ENCODE measurements at places on chromosomes 6 and 20.

DNA sequence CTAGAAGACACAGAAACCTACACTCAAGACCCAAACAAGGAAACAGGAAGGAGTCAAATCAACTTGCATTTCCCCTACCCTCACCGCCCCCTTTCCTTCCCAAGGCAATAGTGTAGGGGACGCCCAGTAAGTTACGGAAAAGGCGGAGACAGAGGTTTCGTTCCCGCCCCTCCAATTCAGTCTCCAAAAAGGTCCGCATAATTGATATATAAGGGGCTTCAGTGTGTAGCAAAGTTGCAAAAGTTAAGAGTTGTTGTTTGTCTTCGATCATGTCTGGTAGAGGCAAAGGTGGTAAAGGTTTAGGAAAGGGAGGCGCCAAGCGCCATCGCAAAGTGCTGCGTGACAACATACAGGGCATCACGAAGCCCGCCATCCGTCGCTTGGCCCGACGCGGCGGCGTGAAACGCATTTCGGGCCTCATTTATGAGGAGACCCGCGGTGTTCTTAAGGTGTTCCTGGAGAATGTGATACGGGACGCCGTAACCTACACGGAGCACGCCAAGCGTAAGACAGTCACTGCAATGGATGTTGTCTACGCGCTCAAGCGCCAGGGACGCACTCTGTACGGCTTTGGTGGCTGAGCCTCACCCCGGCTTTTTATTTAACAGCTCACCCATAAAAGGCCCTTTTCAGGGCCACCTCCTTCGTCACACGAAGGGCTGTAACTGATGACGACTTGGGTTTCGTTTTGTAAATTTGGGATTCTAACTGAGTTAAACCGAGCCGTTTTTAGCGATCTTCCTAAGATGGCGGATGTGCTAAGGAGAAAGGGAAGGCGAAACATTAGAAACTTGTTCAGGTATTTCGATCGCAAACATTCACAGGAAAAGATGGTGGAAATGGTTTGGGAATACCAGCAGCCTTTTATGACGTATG is 124.6 kb upstream of the BTN3A2 start:
- no peak for DNase-seq

GRCh38 chr6:135411339-135411738 is 86.2 kb downstream of the AHI1 start:
- DNase-seq = peak; percentile 14

DNA sequence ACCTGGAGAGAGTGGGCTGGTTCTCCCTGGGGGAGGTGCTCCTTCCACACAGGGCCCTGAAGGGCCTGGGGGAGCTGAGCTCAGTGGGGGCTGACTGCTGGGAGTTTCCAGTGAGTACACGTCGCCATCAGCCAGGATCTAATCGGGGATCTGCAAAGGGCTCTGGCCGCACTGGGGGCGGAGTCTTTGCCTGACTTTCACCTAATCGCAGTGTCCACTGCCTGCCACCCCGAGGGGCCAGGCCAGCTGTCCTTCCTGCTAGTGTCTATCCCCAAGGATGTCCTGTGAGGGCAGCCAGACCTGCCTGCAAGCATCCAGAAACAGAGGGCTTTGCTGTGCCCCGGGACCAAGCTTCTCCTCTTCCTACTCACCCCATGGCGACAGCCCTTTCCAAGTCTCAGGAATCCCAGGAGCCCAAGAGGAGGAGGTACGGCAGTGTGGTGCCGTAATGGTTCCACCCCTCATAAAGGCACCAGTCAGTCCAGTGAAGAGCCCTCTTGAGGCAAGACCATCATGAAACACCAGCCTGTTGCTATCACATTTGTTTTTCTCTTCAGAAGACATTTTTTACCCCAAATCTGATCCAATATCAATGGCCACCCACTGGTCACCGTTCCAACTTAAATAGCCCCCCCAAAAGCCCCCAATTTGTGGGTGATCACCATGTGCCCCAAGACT is 243.1 kb upstream of the ECI2 start:
- DNase-seq = no peak

GRCh38 chr20:32789896-32790750 is 27.9 kb downstream of the DNMT3B start:
- peak; percentile 79 for DNase-seq

DNA sequence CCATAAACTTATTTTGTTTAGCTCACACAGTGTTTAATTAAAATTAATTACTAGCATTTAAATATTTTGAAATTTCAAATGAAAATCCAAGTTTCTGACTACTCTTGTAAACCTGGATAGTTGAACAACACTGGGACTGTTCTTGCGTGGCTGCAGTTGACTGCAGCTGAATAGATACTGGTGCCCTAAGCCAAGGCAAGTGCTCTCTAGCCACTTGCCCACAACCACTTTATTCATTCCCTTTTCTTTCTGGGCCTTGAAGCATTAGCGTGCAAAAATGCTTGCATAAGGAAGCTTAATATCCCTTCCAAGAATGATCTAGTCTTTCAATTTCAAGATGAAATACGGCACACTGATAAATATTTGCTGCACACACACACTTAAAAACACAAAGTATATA is 676.0 kb upstream of the MARCKS start:
- no peak for DNase-seq

DNA sequence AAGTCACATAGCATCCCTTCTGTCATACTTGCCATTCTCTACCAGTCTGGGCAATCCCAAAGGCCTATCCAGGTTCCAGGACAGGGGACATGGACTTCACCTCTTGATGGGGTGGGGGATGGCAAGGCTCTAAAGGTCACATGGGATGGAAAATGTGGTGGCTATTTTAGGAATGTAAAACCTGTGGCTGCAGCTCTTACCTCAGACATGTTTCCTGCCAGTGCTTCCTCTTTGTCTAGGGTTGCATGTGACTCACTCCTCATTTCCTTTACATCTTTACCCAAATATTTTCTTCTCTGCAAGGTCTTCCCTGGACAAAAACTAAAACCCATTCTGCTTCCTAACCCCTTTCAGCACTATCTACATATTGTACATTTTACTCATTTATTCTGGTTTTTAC is 135.7 kb downstream of the BTBD3 start:
- peak; percentile 69 for DNase-seq

- DNase-seq = no peak
Measured at GRCh38 chr6:159499034-159499433, 194.0 kb downstream of the SOD2 start.

- DNase-seq = peak; percentile 97
Measured at GRCh38 chr6:21022343-21023107, 488.3 kb downstream of the CDKAL1 start.

- DNase-seq = peak; percentile 95
Measured at GRCh38 chr6:5866547-5867051, 140.1 kb downstream of the NRN1 start.

GRCh38 chr6:154410619-154411072 is 54.0 kb upstream of the IPCEF1 start:
- peak; percentile 90 for DNase-seq

- no peak for DNase-seq
Measured at GRCh38 chr20:1912053-1912452, 16.8 kb downstream of the SIRPA start.

GRCh38 chr6:1765160-1765903 is 155.6 kb downstream of the FOXC1 start:
- no peak for DNase-seq

DNA sequence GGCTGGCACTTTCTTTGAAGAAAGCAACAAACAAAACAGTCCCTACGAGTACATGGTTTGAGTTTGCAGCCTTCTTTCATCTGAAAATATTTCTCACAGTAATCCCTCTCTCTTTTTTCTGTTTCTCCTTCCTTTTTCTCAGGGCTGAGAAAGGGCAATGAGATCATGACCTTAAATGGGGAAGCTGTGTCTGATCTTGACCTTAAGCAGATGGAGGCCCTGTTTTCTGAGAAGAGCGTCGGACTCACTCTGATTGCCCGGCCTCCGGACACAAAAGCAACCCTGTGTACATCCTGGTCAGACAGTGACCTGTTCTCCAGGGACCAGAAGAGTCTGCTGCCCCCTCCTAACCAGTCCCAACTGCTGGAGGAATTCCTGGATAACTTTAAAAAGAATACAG is 80.7 kb upstream of the CLDN20 start:
- no peak for DNase-seq

GRCh38 chr6:437037-437392 is 45.5 kb downstream of the IRF4 start:
- DNase-seq = peak; percentile 76

DNA sequence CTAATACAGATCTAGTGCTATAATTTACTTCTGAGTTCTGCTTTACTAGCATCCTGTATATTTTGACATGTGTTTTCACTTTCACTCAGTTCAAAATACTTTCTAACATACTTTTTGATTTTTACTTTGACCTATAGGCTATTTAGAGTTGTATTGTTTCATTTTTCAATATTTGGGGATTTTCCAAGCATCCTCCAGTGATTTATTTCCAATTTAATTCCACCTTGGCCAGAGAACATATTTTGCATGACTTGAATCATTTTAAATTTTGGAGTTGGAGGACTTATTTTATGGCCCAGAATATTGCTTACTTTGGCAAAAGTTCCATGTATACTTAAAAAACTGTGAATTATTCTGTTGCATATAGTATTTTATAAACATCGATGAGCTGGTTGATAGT is 1215.6 kb upstream of the MAP3K7 start:
- DNase-seq = no peak

DNA sequence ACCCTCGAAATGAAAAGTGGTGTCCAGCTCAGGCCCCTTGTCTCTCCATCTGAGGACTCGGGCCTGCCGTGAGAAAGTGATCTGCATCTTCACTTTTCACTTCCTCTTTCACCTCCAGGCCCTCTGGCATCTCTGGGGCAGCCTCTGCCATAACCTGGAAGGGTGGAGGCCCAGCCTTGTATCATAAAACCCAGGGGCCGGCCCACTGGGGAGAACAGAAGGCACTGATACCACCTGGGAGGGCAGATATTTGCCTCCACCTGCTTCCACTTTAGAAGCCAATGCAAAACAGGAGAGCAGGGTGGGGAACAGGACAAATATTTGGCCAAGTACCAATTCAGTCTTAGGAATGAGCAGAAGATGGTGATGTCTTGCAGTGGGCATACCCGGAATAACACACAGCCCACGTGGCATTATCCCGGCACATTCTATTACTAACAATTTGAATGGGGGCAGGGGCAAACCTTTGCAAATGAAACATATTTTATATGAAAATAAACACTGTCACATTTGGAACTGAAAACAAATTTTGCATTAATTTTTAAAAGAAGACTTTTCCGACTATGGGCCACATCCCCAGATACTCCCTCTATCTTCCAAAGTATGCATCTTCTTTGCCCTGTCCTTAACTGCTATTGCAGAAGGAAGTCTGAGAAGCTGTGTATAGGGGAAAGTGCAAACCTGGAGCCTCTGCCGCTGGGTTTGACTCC is 69.2 kb upstream of the TBC1D7 start:
- no peak for DNase-seq

DNA sequence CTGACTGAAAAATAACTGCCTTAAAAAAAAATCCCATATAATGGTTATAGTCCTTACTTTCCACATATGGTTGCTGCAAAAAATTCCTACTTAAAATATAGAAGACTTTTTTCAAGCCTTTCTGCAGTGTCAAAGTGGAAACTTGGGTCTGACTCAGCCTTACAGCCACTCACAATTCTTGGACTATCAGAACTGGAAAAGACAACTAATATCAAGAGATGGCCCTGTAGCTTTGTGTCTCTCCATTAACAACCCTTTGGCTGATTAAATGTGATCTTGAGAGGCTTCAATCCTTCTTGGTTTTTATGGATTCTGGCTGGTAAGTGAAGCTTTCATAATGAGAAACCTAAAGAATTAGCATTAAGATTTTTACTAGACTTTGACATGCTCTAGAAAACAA is 307.8 kb downstream of the RNGTT start:
- DNase-seq = no peak

DNA sequence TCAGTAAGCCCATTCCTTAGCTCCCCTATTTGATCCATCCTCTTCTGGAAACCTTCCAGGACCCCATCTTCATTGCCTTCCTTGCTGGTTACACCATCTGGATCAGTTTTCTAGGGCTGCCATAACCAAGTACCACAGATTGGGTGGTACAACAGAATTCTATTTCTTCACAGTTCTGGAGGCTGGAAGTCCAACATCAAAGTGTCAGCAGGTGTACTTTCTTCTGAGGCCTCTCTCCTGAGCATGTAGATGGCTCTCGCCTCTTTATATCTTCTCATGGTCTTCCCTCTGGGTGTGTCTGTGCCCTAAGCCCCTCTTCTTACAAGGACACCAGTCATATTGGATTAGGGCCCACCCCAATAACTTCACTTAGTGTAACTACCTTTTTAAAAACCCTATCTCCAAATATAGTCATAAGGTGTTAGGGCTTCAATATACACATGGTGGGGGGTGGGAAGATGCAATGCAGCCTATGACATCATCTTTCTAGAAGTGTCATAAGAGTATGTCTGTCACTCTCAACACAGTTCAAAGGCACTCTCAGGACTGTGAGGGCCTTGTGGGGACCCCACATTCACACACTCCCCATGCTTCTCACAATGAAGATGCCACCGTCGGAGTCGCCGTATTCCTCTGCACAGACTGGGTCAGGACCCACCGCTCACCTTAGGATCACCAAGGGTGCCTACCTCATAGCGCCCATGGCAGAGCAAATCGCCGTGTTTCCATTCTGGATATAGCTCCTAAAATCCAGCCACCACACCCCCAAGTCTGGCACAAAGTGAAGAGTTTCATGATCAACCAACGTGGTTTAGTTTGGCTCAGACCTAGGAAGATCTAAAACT is 12.2 kb upstream of the PRND start:
- no peak for DNase-seq

GRCh38 chr6:63471654-63472053 is 100.6 kb upstream of the LOC128125822 start:
- no peak for DNase-seq

- no peak for DNase-seq
Measured at GRCh38 chr20:33071198-33071597, 8.2 kb upstream of the BPIFB4 start.

DNA sequence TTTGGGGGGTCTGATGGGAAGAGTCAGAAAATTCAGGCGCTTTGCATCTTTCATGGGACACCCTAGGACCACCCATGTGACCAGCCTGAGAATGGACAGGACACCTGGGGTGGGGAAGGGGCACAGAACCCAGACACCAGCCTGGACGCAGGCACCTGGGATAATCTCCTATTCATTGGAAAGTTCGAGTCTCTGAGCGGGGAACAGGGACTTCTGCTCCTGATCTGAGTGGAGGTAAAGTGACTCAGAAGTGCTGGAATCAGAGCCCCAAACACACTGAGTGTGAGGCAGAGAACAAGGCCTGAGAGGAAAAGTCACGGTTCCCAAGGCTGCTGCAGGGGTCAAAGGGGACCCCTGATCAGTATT is 1.4 kb downstream of the HLA-B start:
- DNase-seq = no peak

GRCh38 chr6:115551527-115551926 is 509.2 kb downstream of the FRK start:
- DNase-seq = no peak

Data from PC-3 (cell line).